ENCODE measurements at places on chromosomes 16 and 17.
A peak's percentile ranks its signal among the peaks of the same experiment; 100 is the strongest.

DNA sequence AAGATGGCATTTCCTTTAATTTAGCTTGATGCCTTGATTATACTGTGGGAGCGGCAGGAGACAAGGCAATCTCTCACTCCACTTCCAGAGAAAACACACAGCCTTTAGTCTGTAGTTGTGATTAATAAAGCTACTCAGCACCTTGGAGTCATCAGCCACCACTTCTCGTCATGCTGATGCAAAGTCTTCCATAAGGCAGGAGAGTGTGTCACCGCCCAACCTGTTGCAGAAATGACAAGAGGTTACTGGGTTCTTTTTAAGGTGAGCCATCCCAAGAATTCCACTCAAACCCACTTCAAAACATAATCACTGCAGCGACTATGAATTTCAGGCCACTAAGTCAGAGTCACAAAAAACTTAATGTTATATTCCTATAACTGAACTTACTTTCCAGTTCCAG lies 223.9 kb upstream of the TOX3 start:
- DNase-seq: no peak

DNA sequence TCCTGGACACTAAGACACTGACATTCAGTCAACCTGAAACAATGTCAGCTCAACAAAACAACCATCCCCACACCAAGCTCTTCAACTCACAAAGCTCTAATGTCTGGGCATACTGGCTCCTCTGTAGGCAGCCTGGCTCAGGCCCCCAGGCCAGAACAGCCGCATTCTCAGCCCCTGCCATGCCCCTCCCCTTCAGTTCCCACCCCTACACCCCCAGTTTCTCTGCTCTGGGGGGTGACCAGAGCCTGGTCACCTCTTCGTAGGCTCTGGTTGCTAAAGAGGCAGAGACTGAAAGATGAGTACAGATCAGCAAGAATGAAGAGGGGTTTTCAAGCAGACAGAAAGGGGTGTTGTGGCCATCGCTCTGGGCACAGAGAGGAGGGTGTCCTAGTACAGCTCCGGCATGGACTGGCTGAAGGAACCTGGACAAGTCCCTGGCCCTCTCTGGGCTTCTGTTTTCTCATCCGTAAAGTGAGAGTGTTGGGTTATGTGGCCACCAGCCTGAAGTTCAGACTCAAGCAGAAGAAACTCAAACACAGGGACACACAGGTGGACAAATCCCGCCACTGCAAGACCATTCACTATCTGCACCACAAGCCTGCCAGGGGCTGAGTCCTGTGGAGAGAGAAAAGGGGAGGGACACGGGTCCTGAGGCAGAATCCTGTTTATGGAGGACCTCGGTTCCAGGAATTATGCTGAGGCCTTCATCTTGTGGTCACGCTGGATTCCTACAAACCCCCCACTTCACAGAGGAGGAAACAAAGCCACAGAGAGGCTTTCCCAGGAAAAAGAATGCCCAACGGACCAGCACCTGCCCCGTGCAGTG lies 987 bp upstream of the SLC4A1 start:
- DNase-seq: peak; percentile 48

- no peak for DNase-seq
These were observed 80.7 kb downstream of the SNX29 start for GRCh38 chr16:12057266-12057665.

DNA sequence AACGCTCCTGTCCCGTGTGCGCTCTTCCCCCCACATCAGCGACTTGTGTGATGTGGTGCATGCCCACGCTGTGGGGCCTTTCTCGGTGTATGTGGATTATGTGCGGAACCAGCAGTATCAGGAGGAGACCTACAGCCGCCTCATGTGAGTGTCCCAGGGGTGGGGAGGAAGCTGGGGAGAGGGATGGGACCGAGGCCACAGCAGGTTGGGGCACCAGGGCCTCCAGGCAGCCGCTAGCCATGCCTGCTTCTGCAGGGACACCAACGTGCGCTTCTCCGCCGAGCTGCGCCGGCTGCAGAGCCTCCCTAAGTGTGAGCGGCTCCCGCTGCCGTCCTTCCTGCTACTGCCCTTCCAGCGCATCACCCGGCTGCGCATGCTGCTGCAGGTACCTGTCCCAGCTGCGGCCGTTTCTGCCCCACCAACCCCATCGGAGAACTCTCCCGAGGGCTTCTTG lies 5.8 kb downstream of the ARHGEF15 start:
- peak; percentile 69 for DNase-seq

- DNase-seq: no peak
These were observed 130.9 kb upstream of the CACNG3 start for GRCh38 chr16:24125214-24125613.

- no peak for DNase-seq
These were observed 1.2 kb upstream of the ZKSCAN2 start for GRCh38 chr16:25258861-25259179.

- peak; percentile 90 for DNase-seq
These were observed 27.9 kb upstream of the DBNDD1 start for GRCh38 chr16:90046971-90047713.

- DNase-seq: peak; percentile 98
These were observed 38.8 kb downstream of the WSB1 start for GRCh38 chr17:27332485-27333409.

- DNase-seq: no peak
These were observed 138.2 kb upstream of the COX10 start for GRCh38 chr17:13931111-13931526.

DNA sequence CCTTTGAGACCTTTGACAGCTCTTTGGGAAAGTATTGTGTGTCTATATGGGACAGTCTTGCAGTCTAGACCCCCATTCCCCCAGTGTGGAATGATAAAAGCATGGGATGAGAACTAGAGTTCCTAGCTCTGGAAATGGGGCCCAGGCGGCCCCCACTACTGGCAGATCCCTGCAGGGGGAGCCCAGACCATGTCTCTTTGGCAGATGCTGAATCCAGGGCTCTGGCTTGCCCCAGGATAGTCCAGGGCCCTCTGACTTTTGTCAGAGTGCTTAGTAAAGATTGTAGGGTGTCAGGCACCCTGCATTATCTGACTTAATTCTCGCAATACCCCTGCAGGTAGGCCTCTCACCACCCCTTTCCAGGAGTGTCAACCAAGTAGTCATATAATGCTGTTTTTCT lies 8.3 kb downstream of the ALKBH5 start:
- DNase-seq: no peak

DNA sequence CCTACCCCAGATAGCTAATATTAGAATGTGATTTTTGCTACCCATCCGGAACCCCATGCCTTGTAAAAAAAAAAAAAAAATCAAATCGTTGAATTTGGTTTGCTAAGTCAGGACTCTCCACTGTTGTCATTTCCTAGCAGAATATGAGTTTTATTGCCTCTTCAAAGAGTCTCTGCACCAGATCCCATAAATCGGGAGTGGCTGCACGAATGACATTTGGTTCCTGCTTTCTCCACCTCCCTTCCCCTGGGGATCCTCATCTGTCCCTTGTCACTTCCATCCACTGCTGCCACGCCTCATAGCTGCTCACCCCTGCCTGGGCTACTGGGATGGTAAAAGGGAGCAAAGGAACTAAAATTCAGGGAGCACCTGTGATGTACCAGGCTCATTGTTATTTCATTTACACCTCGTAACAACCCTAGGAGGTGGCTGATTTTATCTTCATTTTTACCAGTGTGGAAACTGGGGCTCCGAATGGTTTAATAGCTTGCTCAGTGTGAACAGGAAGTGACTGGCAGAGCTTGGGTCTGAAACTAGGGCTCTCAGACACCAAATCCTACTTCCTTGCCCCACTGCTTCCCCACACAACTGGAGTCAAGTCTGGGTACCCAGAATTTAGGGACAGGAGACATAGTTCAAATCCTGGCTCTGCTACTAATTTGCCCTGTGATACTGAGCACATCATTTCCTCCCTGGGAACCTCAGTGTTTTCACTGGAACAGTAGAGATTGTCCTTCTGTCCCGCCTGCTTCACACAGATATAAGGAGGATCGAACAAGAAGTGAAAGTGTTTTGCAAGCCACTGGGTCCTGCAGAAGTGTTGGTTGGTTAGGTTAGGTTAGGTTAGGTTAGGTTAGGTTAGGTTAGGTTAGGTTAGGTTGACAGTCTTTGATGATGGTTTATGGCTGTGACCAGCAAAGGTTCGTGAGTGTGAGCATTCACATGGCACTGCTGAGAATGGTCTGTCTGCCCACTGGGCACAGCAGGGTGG lies 585 bp upstream of the KRT36 start:
- DNase-seq: no peak

DNA sequence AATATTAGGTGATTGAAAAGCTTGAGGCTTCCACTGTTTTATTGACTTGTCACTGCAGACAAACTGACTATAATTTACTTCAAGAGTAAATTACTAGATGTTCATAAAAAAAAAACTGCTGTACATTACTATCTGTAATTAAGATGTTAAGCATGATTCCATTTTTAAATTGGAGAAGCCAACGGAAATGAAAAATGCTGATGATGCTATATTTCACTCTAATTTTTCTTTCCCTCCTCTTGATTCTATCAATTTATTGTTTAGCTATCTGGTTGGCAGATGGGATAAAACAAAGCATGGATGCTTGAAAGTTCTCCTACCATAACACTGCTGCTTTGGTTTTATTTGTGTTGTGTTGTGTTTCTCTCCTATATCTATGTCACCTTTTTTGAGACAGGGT lies 41.0 kb downstream of the MAF start:
- DNase-seq: no peak

GRCh38 chr17:80311216-80311827 lies 50.7 kb downstream of the RNF213 start:
- peak; percentile 41 for DNase-seq

Measured in ecto neural progenitor cell (in vitro differentiated cells).